Neural progenitor cell (in vitro differentiated cells): ENCODE measurements at places on chromosomes 5 and 9. TPM values are rescaled to one million over a fixed set of nuclear protein-coding genes. Genes with fewer than 3 reads are reported as not detected.

Gene ZNF608
- 168 and 213 TPM in 2 replicates for total RNA-seq

GRCh38 chr9:86801246-86801645, 146.1 kb downstream of the GAS1 start:
- no peak for DNase-seq

DNA sequence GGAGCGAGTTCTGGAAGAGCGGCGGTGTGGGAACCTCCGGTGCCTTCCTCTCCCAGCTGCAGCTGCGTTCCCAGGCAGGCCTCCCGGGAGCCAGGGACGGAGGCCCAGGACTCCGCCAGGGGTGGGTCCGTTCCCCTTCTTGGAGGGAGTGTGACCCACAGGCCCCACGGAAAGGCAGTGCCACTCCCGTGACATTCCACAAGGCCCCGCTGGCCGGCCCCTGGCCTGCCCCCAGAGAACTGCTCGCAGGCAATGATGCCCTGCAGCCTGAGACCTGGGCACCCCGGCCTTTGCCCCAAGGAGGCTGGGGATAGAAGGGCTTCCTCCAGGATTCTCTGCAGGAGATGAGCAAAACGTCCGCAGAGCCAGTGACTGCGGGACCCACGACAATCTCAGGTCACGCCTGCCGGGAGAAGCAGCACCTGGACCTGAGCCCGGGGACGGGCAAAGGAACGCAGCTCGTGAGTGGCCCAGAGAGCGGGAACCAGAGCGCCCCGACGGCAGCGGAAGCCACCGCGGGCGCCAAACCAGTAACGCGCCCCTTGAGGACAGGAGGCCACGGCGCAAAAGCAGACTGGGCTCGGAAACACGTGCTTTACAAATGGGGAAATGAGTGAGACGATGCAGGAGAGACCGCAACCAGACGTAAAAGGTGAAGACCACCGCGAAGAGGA, 9.3 kb downstream of the OBP2B start:
- no peak for DNase-seq

GRCh38 chr5:103218164-103218563, 40.4 kb upstream of the MACIR start:
- no peak for DNase-seq

DNA sequence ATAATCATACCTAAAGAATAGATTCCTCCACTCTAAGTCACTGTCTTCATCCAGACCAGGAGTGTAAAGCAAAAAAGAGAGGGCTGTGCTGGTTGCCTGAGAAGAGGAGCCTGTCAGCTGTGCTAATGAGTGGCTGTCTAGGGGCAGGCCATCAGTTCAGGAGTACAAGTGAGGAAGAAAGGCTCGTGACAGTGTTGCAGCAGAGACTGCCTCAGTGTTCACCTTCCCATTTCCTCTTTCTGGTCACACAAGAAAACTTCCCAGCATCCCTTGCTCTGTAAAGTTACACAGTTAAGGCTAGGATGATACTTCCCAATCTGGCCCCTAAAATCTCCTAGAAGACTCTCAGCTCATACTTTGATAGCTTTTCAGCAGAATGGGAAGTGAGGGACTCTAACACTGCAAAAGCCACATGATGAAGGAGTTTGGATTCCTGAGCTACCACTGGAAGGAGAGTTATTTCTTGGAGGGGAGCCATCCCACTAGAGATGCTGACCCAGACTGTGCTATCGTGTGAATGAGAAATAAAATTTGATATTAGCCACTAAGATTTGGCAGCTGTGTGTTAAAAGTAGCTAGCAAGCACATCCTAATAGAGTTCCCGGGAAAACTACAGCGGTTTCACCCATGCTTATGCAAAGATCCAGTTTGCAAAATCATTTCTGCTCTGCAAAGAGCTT, 67.1 kb downstream of the ADAMTS12 start:
- DNase-seq: no peak

- DNase-seq: no peak
Observed at GRCh38 chr9:126628969-126629674, 15.4 kb downstream of the LMX1B start.

GRCh38 chr9:89793551-89793950, 188.7 kb downstream of the GADD45G start:
- no peak for DNase-seq

Gene LCN10
- not detected in 2 replicates for total RNA-seq
